ENCODE measurements at places on chromosomes 16 and 17. TPM values are rescaled to one million over a fixed set of nuclear protein-coding genes. Genes with fewer than 3 reads are reported as not detected.

APOBR gene
- polyA plus RNA-seq, result 5.0 TPM

GRCh38 chr16:83472776-83473501 is 334.8 kb upstream of the HSBP1 start:
- no peak for DNase-seq

GRCh38 chr16:89863741-89864526 is 9.5 kb upstream of the TCF25 start:
- no peak for DNase-seq

GRCh38 chr16:27214084-27214961 is 11.0 kb downstream of the KDM8 start:
- no peak for DNase-seq

GRCh38 chr17:76725580-76726230 is 701 bp downstream of the JMJD6 start:
- no peak for DNase-seq

DNA sequence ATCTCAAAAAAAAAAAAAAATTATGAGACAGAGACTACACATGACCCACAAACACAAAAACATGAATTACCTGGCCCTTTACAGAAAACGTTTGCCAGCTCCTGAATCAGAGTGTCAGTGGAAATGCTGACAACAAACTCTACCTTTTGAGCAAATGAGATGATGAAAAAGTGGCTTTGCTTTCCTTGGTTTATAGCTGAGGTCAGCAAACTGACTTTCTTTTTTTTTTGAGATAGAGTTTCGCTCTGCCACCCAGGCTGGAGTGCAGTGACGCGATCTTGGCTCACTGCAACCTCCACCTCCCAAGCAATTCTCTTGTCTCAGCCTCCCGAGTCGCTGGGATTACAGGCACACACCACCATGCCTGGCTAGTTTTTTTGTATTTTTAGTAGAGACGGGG is 46.3 kb downstream of the ZCCHC14 start:
- no peak for DNase-seq

DNA sequence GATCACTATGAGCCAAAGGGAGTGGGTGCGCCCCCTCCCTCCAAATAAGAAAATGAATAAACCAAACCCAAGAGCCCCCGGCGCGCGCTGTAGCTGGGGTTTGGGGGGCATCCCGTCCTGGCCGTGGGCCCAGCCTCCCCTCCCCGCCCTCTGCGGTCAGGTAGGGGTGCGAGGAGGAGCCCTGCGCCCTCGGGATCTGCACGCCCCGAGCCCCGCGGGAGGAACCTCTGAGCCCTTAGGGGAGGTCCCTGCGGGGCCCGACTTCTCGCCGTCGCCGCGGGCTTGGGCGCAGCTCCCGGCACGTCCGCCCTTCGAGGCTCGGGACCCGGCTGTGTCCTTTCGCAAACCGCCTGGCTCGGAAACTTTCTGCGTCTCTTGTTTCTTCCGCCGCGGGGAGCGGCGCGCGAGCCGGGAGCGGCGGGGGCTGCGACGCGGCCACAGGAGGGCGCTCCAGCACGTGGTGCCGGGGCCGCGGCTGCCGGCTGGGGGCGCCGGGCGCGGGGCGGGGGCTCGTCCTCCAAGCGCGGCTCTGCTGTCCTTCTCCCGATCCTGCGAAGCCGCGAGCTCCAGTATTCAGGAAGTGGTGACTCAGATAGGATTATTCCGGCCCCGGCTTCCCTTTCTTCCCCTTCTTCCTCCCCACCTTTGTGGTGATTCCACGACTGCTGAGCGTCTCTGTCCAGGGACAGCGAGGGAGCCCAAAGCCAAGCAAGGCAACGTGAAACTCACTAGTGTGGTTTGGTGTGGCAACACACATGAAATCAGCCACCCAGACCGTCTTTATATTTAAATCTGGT is 1.6 kb downstream of the PITPNC1 start:
- peak; percentile 71 for DNase-seq

GRCh38 chr16:1637526-1637925 is 25.4 kb downstream of the CRAMP1 start:
- no peak for DNase-seq

FAM20A gene
- 8.2 TPM for polyA plus RNA-seq

KIF2B gene
- not detected for polyA plus RNA-seq

DNA sequence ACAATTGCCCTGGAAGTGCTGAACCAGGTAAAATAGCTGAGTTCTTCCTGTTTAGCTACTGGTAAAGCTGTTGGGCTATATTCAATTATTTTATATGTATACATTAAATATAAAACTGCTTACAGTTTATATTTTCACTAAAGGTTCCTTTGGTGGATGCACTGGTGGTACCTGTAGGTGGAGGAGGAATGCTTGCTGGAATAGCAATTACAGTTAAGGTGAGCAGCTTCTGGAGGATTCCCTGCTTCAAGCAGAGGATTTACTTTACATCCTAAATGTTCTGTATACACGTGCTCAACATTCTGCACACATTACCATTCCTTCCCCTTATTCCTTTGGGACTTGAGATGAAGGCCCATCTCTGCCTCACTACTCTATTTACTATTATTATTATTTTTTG is 14.9 kb downstream of the TSR1 start:
- DNase-seq, result no peak

ST6GALNAC1 gene
- 0.46 TPM for polyA plus RNA-seq

NPIPB6 gene
- 2.9 TPM for polyA plus RNA-seq

DNA sequence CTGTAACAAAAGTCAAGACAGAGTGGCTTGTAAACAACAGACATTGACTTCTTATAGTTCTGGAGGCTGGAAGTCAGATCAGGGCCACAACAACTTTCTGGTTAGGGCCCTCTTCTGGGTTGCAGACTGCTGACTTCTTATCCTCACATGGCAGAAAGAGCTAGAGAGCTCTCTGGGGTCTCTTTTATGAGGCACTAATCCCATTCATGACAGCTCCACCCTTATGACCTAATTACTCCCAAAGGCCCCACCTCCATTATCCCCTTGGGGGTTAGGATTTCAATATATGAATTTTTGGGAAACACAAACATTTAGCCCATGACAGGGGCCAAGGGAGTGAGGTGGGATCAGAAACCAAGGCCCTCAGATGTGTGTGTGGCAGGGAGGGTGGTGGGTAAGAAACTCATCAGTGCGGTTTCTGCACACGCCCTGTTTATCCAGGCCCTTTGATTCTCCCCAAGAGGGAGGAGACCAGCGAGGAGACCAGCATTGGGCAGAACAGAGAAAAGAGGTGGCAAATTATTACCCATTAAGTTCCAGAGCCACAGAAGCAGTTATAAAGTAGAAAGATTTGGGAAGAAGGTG is 74.8 kb downstream of the UTP18 start:
- DNase-seq, result no peak

GRCh38 chr16:15427648-15428239 is 6.6 kb upstream of the BMERB1 start:
- peak; percentile 76 for DNase-seq

GRCh38 chr16:17304106-17304490 is 166.7 kb downstream of the XYLT1 start:
- DNase-seq, result no peak

DNA sequence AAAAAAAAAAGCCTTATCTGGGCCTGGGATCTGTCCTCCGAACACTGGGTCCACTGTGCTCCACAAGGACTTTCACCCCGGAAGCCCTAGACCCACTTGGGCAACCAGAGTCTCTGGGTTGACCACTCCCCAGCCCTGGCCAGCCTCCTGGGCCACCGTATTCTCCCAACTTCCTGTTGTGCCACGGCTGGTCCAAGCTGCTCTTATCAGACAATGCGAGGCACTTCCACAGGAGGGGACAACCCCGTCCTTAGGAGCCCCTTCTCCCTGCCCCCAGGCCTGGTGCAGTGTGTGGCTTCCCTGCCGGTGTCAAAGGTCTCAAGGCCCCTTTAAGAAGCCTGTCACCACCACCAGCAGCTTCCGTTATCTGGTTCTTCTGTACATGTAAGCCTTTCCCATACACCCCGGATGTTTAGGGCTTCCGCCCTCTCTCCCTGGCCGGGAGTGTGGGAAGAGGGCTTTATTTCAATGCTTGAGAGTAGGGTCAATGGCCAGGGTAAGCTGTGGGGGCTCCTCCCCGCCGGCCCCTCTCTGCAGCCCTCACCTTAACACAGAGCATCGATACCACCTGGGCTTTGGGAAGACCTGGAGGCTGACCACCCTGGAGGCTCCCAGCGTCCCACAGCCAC is 313.0 kb downstream of the SEC14L1 start:
- no peak for DNase-seq

PPM1E gene
- 1.5 TPM for polyA plus RNA-seq

Data from muscle of arm (tissue), 14 donors.